ENCODE measurements at places on chromosomes 1 and 21.

DNA sequence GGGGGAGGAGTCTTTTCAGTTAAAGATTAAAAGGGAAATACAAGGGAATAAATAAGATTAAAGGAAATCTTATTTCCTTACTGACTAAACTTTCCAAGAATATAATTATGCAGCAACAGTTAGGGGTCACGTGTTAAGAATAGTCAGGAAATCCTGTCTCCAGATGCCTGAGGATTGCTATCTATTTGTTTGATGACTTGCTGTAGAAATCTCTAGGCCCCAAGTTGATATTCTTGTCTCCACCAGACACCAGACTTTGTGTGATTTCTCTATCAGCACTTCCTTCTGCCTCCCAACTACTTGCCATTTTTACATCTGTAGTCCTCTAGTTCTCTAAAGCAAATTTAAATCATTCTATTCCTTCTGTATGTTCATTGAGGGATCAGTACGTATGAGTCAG is 77.5 kb downstream of the RPAP2 start:
- DNase-seq, result no peak

- DNase-seq, result no peak
These were observed 25.0 kb upstream of the SUMO3 start for GRCh38 chr21:44842721-44843445.

DNA sequence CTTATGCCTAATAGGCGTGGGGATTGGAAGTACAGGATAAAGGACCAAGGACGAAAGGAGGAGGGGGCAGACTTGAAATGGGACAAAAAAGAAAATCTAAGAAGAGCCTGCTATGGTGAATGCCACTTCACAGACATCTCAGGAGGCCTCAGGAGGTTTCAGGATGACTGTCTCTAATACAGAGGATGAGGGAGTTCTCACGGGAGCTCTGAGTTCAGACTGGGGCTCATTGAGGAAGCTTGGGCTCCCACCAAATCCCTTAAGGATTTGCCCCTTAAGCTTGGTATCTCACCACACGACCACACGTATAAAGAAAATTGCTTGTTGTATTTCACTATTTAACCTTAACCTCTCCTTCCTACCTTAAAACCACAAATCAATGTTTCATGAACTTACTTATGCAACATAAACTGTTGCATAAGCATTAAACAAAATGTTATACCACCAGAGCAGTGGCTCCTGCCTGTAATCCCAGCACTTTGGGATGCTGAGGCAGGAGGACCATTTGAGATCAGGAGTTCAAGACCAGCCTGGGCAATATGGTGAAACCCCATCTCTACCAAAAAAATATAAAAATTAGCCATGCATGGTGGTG is 12.4 kb downstream of the SLC30A1 start:
- no peak for DNase-seq

- DNase-seq, result no peak
These were observed 28.5 kb upstream of the CASZ1 start for GRCh38 chr1:10824821-10825540.

- no peak for DNase-seq
These were observed 72.8 kb downstream of the CNST start for GRCh38 chr1:246638941-246639655.

GRCh38 chr1:176149939-176150807 is 56.9 kb downstream of the COP1 start:
- DNase-seq, result no peak
